ENCODE measurements at places on chromosomes 6 and 20.

DNA sequence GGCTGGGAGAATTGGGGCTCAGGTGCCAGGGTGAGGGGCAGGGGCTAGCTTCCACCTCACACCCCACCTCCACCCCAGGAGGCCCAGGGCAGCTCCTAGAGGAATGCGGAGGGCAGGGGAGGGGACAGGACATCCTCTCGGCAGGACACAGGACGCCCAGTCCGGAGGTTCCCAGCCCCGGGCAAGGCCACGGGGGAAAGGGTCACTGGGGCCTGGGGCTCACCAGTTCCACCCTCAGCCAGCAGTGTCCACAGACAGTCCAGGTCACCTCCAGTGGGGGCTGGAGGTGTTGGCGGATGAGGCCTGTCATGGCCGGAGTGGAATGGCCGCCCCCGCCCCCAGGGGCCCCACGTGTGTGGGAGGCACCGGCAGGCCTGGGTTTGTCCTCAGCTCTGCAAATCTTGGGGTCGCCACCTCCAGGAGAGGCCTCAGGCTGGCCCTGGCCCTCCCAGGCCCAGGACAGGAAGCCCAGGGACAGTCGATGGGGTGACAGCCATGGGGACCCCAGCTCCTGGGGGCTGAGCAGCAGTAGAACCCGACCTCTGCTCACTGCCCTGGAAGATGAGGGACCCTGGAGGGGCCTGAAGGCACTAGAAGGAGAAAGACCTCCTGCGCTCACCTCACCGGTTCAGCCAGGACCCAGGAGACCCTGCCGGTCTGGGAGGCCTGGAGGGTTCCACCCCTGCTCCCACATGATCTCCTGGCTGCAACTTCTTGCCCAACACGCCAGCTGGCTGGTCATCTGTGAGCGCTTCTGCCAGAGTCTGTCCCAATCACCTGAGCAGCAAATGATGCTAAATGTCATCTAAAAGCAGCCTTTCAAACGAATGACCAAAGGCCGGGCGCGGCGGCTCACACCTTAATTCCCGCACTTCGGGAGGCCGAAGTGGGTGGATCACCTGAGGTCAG, 13.0 kb upstream of the ABHD16B start:
- peak; percentile 58 for DNase-seq

DNA sequence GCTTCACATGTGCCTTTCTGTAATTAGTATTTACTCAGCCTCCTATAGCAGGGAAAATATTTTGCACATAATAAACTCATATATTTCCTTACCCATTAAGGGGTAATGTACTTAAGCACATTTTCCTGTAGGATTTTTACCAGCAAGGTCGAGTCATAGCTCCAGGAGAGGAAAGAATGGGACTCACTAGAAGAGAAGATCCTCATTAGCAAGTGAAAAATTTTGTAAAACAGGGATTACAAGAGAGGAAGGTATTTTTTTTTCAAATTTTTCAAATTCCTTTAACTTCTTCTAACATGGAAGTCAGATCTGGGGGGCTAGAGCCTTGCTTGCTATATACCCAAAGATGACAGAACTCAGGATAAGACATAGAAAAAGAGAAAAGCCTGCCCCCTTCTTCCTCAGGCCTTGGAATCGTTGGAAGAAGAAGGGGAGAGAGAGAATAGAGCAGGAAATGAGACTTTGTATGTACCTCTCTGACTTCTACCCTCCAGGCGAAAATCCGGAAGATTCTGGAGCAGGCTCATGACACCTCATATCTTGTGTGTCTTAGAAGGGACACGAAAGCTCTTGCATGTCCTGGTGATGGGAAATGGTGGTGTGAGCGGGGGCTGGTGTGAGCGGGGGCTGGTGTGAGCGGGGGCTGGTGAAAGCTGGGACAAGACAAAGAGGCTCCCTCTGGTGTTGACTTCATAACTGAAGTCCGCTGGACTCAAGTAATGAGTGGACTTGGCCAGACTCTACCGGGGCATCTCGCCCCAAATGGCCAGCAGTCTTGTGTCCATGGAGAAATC, 256.9 kb upstream of the PLCB4 start:
- no peak for DNase-seq

DNA sequence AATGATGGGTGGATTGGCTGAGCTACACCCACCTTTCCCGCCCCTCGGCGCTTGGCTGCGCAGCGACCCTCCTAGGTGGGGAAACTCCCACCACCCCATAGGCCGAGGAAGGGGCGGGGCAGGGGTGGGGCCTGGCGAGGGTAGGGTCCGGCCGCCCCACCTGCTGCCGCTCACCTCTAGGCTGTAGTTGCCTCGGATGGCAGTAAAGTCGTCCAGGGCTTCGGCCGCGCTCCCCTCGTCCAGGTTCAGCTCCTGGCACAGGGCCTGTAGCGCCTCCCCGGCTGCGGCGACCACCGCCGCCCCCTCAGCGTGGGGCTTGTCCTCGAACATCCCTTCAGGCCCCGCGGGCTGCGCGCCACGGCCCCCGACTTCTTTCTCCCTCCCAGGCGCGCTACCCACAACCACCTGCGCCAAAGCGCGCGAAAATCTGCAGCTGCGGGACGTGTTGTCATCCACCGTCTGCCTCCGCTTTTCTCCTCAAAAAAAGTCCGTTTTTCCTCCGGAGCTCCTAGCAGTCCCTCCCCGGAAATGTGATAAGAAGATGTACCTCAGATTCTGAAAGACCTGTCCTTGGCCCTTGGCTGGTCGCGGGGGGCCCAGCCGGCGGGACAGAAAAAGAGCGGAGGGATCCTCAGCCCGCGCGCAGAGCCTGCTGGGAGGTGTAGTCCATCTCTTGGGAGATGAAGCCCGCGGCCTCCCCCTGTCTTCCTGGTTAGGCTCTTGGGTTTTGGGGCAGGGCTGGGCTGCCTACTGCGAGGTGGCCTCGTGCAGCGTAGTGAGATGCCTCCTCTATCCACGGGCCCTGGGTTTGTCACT, at the start of gene RBL1:
Gene RBL1, minus strand, starts transcription at position 399 of the 816 bp plus-strand sequence. Its CDS starts 69 bp downstream, at position 330.
- DNase-seq = peak; percentile 67

GRCh38 chr20:58224097-58224496, 4.4 kb downstream of the ANKRD60 start:
- no peak for DNase-seq

GRCh38 chr20:44480097-44480496, 4.4 kb downstream of the TTPAL start:
- no peak for DNase-seq

GRCh38 chr20:62624325-62624690, 18.0 kb upstream of the SLCO4A1 start:
- DNase-seq = no peak

DNA sequence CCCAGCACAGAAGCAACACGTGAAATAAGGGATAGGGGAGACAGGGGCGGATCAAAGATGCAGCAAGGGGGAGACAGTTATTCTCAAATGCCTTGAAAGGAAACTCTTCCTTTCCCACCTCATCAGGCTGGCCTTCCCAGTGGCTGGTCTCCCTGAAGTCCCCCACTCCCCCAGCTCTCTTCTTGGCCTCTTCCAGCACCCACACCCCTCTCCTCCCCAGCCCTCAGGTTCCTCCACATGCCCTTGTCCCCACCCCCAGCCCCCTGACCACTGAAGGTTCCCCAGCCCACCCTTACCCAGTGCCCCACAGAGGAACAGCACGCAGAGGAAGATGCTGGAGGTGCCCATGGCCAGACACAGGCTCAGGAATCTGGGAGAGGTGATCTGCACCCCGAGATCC, 1.7 kb upstream of the LY6G6D start:
- no peak for DNase-seq

DNA sequence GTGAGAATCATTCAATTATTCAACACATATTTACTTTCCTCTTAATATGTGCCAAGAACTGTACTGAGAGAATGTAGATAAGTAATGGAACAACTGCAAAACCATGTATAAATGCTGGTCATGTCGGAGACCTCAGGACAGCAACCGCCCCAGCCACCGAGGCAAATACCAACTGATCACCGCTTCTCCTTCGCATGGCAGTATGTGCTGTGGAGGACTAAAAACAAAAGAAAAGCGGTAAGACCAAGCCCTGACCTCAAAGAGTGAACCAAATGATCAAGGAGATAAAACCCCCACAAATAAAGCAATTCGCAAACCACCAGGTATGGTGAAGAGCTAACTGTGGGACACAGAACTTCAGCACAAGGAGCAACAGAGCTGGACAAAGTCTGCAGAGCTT, 104.3 kb downstream of the TRERF1 start:
- DNase-seq = no peak

DNA sequence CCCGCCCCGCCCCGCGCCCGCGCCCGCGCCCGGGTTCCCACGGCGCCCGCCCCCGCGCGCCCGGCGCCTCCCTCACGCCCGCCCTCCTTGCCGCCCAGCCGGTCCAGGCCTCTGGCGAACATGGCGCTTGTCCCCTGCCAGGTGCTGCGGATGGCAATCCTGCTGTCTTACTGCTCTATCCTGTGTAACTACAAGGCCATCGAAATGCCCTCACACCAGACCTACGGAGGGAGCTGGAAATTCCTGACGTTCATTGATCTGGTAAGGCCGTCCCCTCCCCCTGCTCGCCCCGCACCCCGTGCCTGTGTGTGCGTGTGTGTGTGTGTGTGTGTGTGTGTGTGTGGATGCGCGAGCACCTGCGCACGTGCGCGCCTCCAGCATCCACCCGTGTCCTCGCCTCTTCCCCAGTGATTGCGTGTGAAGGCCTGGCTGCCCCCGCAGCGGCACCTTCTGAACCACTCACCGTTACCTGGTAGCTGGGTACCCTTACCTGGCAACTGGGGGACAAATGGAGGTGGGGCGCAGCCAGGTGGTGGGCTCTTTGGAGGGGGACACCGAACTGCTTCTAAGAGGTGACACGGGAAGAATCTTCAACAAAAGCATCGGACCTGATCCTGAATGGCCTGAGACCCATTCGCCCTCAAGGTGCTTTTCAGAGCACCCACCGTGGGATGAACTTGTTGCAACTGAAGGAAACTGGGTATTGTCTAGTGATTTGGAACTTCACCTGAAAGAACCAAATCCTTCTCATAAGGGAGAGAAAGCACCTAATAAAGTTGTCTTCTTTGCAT, at the start of gene AIG1:
Gene AIG1, plus strand, starts transcription at position 84 of the 791 bp plus-strand sequence. Its CDS starts 37 bp downstream, at position 121.
- DNase-seq = peak; percentile 6

DNA sequence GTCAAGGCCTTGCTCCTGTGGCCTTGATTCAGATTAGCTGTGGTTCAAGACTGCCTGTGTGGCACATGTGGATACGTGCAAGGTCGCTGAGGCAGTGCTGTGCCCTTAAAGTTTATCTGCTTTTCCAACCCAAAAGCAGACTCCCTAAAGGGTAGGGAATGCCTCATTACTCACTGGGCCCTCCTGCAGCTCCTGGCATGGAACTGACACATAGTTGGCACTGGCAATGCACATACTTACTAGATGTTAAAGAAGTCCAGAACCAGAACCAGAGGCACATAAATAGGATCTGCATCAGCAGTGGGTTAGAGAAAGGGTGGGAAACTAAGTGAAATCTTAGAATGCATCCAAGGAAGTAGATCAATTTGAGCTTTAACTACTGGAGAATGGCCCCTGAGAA, 90.6 kb upstream of the MLN start:
- no peak for DNase-seq

- no peak for DNase-seq
Observed at GRCh38 chr6:144360401-144360800, 75.3 kb downstream of the UTRN start.

- DNase-seq = peak; percentile 9
Observed at GRCh38 chr6:134317471-134318131, at the start of gene SGK1. SGK1 (minus strand) TSS chr6:134318112; CDS start chr6:134317460, 652 bp downstream.

GRCh38 chr6:118697554-118697953, 46.2 kb upstream of the CEP85L start:
- no peak for DNase-seq

Measured in endothelial cell (in vitro differentiated cells).